Breast epithelium (tissue), 4 donors: ENCODE measurements at places on chromosomes 6 and 20.

DNA sequence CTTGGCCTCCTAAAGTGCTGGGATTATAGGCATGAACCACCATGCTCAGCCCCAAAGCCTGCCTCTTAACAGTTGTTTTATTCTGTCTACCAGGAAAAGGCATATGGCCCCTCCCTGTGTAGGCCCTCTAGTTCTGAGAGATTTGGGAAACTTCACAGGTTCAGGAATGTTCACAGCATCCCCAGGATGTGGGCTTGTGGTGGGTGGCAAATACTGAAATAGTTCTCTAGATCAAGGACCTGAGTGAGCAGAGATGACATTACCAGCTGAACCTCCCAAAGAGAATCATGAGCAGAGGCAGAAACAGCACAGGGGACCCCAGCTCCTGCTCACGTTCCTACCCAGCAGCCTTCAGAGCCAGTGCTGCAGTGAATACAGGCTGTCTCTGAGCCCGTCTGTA, 99.6 kb downstream of the SSR1 start:
- no peak for DNase-seq
- H3K36me3 ChIP-seq = no peaks in the 10 kb centered on the region
- no peak overlapping the region for H3K27ac ChIP-seq

GRCh38 chr20:40744818-40745175, 55.8 kb upstream of the MAFB start:
- H3K4me1 ChIP-seq = no peaks in the 10 kb centered on the region
- no peak overlapping the region for H3K27ac ChIP-seq
- no peak overlapping the region for H3K4me3 ChIP-seq
- H3K27me3 ChIP-seq = no peaks in the 10 kb centered on the region
- no peaks in the 10 kb centered on the region for H3K36me3 ChIP-seq
- DNase-seq = no peak

DNA sequence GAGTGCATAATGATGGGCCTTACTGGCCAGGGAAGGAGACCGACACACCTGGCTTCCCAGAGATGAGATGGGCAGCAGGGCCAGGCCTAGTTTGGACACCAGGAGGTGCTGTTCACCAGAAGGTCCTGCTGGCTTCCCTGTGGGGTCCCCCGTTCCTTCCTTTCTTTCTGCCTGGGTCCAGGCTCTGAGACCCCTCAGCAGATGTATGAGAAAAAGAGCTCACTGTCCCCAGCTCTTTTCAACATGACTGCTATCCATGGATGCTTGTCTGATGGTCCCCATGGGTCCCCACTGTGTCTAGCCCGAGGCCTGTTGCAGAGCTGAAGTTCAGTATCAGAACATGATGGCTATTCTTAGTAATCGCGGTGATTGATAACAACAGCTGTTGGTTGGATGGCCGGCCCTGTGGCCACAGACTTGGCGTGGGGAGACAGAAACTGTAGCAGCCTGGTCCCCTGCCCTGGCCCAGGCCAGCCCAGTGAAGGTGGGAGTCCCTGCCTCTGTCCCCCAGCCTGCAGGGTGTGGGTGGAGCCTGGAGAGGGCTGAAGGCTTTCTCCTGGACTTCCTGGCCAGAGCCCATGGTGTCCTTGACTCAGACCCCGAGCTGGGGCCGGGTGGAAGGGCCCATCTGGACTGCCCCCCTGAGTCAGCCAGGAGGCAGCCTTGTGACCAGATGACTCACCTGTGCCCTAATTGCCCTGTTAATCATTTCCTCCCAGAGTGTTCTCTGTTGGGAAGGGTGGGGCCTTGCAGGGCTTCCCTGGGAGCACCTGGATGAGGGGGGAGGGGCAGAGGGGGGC, 9.9 kb upstream of the BAK1 start:
- DNase-seq = peak; percentile 33
- H3K27ac ChIP-seq = peak overlapping the region; percentile 77
- H3K36me3 ChIP-seq = no peaks in the 10 kb centered on the region
- no peaks in the 10 kb centered on the region for H3K27me3 ChIP-seq

DNA sequence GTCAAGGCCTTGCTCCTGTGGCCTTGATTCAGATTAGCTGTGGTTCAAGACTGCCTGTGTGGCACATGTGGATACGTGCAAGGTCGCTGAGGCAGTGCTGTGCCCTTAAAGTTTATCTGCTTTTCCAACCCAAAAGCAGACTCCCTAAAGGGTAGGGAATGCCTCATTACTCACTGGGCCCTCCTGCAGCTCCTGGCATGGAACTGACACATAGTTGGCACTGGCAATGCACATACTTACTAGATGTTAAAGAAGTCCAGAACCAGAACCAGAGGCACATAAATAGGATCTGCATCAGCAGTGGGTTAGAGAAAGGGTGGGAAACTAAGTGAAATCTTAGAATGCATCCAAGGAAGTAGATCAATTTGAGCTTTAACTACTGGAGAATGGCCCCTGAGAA, 90.6 kb upstream of the MLN start:
- peaks cover 4% of the 10 kb centered on the region for H3K4me1 ChIP-seq
- no peak for DNase-seq
- no peak overlapping the region for H3K27ac ChIP-seq

- no peak for DNase-seq
- H3K36me3 ChIP-seq = no peaks in the 10 kb centered on the region
- H3K4me1 ChIP-seq = peaks cover 3% of the 10 kb centered on the region
Measured at GRCh38 chr6:125818772-125819260, 28.1 kb downstream of the NCOA7 start.

- H3K4me1 ChIP-seq = no peaks in the 10 kb centered on the region
- no peaks in the 10 kb centered on the region for H3K27me3 ChIP-seq
- H3K36me3 ChIP-seq = peaks cover 9% of the 10 kb centered on the region
- H3K4me3 ChIP-seq = no peak overlapping the region
- DNase-seq = no peak
Measured at GRCh38 chr6:157912326-157912725, 69.3 kb upstream of the SYNJ2 start.

- H3K27ac ChIP-seq = no peak overlapping the region
- no peaks in the 10 kb centered on the region for H3K4me1 ChIP-seq
- no peak overlapping the region for H3K4me3 ChIP-seq
- H3K36me3 ChIP-seq = no peaks in the 10 kb centered on the region
- DNase-seq = no peak
- no peaks in the 10 kb centered on the region for H3K27me3 ChIP-seq
Measured at GRCh38 chr6:36187446-36187845, 9.1 kb upstream of the BRPF3 start.

GRCh38 chr6:167826230-167826895, 348 bp upstream of the AFDN start:
- peak overlapping the region; percentile 96 for H3K27ac ChIP-seq
- H3K4me3 ChIP-seq = peak overlapping the region; percentile 61
- DNase-seq = peak; percentile 78
- H3K36me3 ChIP-seq = no peaks in the 10 kb centered on the region
- H3K27me3 ChIP-seq = no peaks in the 10 kb centered on the region

DNA sequence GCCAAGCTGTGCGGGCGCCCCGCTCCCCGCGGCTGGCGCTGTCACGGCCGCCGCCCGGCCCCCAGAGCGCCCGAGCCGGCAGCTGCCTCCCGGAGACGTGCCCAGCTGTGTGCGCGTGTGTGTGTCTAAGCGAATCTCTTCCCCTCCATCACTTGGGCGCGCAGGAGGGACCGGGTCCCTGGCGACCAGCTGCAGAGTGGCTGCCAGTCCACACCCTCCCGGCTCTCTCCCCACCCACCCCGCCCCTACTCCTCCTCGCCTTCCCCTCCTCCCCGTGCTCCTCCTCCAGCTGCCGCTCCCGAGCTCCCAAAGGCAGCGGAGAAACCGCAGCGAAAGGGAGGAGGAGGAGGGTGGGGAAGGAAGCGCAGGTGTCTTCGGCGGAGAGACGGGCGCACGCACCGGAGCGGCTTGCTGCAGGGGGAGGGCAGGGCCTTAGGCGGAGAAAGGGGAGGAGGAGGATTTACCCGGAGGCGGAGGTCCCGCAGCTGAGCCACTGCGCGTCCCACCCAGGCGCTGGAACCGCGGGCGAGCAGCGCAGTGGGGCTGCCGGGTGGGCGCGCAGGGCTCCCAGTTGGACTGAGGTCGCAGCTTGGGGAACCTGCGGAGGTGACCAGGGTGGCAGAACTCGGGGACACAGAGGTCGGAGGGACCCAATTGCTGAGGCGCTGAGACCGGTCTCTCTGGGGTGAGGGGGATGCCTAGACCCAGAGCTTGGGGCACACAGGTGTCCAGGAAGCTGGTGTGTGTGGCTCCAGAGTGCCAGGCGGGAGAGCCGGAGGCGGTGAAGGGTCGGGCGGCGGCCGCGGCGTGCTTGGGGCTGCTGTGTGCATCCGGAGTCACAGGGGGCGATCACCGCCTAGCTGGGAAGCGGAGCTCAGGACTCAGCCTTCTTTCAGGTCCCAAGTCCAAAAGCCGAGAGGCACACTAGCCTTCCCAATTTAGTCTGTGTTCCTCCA, at the start of gene HS3ST5:
Gene HS3ST5, minus strand, starts transcription at position 198 of the 956 bp plus-strand sequence. CDS start 280,178 bp downstream, outside the sequence.
- H3K4me1 ChIP-seq = no peaks in the 10 kb centered on the region
- no peak for DNase-seq
- peaks cover 5% of the 10 kb centered on the region for H3K27me3 ChIP-seq
- H3K27ac ChIP-seq = no peak within 1 kb of the TSS

DNA sequence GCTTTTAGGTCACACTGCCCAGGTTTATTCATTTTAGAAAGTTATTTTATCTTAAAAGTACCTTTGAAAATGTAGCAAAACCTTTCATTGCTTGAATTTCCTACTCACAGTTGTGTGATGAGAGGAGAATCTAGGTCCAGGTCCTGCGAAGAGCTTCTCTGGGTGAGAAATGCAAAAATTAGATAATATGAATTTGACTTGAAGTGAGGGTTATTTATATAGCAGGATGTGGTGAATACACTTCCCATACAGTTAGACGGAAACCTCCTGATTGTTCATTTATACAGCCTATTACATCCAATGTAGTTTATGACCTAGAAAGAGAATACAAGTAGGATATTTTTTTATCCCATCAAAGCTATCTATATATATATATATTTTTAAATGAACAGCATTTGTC, 30.5 kb downstream of the CDKAL1 start:
- no peaks in the 10 kb centered on the region for H3K4me1 ChIP-seq
- no peaks in the 10 kb centered on the region for H3K27me3 ChIP-seq
- H3K36me3 ChIP-seq = no peaks in the 10 kb centered on the region
- H3K27ac ChIP-seq = no peak overlapping the region
- no peak overlapping the region for H3K4me3 ChIP-seq
- no peak for DNase-seq

- no peaks in the 10 kb centered on the region for H3K4me1 ChIP-seq
- H3K27ac ChIP-seq = peak overlapping the region; percentile 96
- no peaks in the 10 kb centered on the region for H3K27me3 ChIP-seq
- peak overlapping the region; percentile 82 for H3K4me3 ChIP-seq
Measured at GRCh38 chr6:125987026-125987617, 782 bp downstream of the TRMT11 start.

DNA sequence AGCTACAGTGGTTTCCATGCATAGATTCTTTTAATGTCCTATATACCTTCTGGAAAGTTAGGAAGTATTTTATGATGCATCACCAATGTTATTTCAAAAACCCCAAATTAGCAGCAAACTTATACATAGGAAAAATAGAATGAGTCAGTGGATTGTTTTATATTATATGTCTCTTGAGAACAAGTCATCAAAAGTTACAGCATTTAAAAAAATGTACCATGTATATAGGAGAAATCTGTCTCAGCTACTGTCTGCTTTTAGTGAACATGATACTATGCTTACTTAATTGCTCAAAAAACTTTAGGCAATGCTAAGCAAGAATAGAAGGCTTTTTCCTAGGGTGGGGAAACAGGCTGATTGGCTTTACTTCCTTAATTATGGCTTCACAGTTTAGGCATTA, 365.3 kb downstream of the SAMD5 start:
- H3K36me3 ChIP-seq = no peaks in the 10 kb centered on the region
- H3K27ac ChIP-seq = no peak overlapping the region
- no peaks in the 10 kb centered on the region for H3K27me3 ChIP-seq
- no peak for DNase-seq
- H3K4me1 ChIP-seq = no peaks in the 10 kb centered on the region
- H3K4me3 ChIP-seq = no peak overlapping the region

GRCh38 chr6:30006170-30007131, 54.6 kb upstream of the POLR1H start:
- peak overlapping the region; percentile 77 for H3K4me3 ChIP-seq
- H3K36me3 ChIP-seq = no peaks in the 10 kb centered on the region
- DNase-seq = peak; percentile 58
- H3K4me1 ChIP-seq = no peaks in the 10 kb centered on the region
- H3K27me3 ChIP-seq = no peaks in the 10 kb centered on the region

DNA sequence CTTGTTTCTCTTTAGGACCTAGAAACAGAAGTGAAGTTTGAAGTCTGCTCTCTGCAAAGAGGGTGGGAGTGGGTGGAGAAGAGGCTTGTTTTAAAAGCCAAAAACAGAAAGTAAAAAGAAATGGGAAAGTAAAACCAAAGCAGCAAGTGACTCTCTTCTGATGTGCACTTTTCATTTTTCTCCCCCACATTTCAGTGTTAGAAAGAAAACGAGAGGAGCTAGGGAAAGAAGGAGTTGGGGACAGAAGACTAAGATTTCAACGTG, 1.3 kb downstream of the C6orf141 start:
- no peak for DNase-seq
- H3K27me3 ChIP-seq = no peaks in the 10 kb centered on the region
- no peaks in the 10 kb centered on the region for H3K36me3 ChIP-seq
- H3K4me1 ChIP-seq = no peaks in the 10 kb centered on the region
- H3K4me3 ChIP-seq = peak overlapping the region; percentile 36
- peak overlapping the region; percentile 32 for H3K27ac ChIP-seq
